ENCODE measurements at places on chromosomes 2 and 18.

GRCh38 chr18:80046011-80046410 lies 11.8 kb downstream of the RBFA start:
- no peak for DNase-seq

- DNase-seq: no peak
Measured at GRCh38 chr18:39685303-39685902, 2119.8 kb upstream of the CELF4 start.

DNA sequence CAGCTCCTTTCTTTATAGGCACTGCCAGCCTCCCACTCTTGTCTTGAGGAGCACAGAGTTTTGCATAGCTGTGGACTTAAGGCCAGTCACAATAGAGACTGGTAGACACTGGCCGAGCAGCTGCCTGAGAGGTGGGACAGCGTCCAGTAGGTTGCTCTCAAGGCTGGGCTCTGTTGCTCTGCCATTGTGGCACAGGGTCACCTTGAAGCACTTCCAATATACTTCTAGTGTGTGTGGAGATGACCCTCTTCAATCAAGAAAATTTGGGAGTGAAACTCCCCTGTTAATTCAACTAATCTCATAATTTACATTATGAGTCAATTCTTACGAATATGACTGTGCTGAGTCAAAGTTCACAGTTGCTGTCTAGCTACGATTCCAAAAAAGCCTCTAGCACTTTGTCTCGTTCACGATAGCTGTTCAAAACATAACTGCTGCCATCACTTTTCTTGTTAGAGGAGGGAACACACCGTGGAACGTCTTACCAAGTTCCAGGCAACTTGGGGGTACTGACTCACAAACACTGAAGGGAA lies 636.2 kb downstream of the EPHA4 start:
- DNase-seq: no peak

DNA sequence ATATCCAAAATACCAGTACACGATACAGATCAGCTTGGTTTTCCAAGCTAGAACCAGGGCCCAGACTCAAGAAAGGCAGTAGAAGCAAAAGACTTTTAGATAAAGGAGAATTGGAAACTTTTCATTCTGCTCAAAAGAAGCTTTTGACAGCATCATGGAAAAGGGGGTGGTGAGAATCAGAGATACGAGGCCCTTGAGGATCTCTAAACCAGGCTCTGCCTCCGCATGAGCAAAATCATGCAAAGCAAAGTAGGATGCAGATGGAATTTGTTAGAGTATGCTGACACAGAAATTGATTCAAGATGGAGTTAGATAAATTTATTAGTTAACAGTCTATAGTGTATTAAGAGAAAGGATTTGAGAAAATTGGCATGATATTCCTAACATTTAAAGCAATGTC lies 39.8 kb downstream of the FAM98A start:
- DNase-seq: no peak

DNA sequence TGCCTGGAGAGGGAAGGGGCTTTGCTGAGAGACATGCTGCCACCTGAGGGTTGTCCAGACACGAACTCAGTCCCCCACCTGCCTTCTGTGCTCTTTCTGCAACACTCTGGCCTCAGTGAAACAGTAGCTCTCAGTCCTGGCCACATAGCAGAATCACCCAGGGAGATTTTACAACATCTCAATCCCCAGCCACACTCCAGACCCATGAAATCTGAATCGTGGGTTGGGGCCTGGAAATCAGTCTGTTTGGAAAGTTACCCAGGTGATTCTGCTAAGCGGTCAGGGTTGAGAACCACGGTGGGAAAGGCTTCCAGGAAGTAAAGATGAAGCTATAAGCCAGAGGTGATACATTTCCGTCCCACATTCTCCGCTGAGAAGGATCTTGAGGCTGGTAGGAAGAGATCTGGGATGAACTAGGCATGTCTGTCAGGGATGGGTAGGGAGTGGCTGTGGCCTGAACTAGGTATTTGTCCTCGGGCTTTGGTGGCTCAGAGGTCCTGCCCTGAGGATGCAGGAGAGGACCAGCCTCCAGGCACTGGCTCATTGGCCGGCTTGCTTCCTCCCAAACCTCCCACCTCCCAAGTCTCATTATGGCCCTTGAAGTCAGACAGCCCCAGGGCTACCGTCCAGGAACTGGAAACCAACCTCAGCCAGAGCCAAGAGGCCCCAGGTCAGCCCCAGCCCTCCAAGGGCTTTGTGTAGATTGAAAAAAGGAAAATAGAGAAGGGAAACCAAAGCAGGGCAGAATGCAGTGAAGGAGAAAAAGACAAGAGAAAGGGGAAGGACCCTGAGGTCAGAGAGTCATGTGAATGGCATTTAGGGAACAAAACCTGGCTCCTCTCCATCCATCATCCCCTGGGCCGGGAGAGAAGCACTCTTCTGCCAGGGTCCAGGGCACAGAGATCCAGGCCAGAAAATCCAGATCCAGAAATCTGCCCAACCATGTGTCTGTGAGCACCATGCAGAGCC lies 119.6 kb downstream of the ZFP36L2 start:
- DNase-seq: no peak

GRCh38 chr2:72991980-72992733 lies 74.8 kb downstream of the EMX1 start:
- no peak for DNase-seq

- DNase-seq: no peak
Measured at GRCh38 chr2:239720361-239721360, 304.5 kb downstream of the NDUFA10 start.

GRCh38 chr2:39618736-39619135 lies 47.0 kb upstream of the TMEM178A start:
- no peak for DNase-seq

- DNase-seq: no peak
Measured at GRCh38 chr2:10089565-10090190, 9.5 kb upstream of the CYS1 start.

DNA sequence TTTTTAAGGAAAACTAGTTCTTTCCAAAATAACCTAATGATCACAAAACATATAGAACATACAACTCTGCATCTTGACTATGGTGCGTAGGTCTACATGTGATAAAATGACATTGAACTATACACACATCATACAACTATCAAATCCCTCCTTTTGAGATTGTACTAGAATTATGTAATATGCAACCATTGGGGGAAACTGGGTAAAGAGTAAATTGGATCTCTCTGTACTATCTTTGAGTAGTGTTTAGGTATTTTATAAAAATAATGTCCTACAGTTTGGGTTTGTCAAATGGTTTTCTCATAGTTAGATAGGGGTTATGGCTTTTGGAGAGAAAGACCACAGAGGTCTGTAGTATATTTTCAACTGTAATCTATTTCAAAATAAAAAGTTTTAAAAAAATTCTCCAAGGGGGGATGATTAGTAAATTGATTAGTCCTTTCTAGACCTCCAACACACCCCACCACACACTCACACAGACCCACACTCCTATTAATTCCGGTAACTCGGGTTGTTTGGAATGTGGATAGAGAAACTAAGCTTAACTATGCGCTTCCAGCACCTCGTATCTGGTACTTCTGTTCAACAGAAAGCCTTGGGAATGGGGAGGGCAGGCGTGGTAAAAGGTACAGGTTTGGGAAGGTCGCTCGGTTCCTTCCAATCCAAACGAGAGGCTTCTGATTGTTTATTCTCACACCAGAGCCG lies 695 bp upstream of the BIRC6 start:
- DNase-seq: no peak

GRCh38 chr2:223155956-223156355 lies 104.0 kb downstream of the KCNE4 start:
- no peak for DNase-seq

DNA sequence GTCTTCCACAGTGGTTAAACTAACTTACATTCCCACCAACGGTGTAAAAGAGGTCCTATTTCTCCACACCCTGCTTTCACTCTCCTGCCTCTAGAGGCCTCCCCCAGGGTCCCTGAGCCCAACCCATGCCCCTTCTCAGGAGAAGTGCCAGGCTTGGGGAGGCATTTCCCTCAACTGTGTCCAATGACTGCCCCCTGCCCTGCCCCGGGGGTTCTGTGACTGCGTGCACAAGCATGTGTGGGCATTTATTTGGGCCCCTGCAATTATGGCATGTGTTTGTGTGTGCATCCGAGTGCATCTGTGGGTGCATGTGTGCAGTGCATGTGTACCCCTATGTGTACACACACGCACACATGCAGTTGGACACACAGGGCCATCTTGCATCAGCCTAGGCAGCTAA lies 57.3 kb downstream of the INHBB start:
- DNase-seq: no peak

DNA sequence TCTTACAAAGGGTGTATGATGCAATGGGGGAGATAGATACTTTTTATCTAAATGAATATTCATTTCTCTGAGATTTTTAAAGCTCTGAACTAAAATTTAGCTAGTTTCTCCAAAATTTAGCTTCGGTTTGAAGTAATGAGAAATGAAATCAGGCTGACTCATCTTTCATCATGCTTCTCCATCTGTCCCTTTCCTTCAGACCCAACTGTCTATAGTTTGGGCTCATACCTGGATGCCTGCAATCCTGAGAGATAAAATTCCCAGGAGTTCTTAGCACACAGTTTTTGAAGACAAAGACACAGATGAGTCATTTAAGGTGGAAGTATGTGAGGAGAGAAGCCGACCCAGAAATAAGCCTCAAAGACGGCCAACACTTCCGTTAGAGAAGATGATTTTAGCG lies 336.4 kb upstream of the CDH20 start:
- no peak for DNase-seq

- no peak for DNase-seq
Measured at GRCh38 chr2:175834477-175834876, 167.6 kb downstream of the LNPK start.

- DNase-seq: no peak
Measured at GRCh38 chr2:166439078-166439477, 55.0 kb downstream of the SCN7A start.

DNA sequence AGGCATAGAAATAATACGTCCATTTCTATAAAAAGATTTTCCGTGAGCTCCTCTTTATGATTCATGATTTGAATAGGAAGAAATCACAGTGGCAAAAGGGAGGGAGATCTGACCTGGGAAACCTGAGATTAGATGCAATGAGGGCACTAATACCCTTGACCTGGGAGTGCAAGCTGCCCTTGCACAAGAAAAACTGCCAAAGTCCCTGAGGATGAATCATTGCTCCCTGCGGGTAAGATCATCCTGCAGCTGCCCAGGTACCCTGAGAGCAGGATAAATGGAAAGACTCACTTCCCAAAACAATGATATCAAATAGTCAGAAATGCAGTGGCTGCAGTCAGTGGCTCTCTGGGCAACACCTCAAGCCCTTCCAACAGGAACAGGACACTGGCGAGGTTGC lies 11.6 kb downstream of the FHL2 start:
- no peak for DNase-seq

DNA sequence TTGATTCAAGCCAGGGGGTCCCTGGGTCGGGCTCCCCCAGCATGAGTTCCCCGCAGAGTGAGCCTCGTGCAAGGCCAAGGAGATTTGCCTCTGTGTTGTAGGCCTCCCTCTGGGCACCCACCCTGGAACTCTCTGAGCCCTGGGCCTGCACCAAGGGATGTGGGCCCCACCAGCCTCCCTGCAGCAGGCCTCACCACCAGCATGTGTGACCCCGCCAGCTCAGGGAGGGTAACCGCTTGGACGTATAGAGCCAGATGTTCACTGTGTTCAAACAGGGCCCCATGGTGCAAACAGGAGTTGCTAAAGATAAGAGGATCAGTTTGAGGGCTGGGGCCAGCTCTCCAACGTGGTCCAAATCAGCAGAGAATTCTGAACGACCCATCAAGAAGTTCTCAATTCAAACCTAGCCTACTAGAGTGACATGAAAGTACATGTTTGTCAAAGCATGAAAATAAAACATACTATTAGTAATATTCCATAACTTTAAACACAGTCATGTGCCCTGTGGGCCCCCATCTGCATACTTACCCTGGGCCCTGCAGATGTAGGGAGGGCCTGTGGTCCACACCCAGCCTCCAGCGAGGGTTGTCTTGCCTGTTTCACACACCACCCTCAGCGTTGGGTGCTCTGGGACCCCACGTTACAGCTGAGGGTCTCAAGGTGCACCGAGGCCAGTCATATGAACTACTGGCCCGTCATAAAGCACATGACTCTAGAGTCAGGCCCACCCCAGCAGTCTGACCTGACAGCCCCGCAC lies 5.5 kb upstream of the TUBB6 start:
- no peak for DNase-seq

DNA sequence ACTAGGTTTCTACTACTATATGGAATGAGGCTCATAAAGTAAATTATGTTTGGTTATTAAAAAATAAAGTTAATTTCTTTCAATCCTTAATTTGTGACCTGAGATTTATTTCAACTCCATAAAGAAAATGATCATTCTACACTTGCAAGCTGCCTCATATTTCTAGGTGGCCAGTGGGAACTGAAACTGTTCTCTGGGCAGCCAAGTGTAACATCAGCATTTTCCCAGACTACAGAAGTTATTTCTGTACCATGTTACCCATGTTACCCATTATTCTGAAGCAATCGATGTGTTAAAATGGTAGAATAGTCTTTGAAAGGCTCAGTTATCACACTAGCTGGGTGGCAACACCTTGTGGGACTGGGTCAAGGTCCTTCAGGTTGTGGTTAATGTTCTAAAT lies 139.3 kb upstream of the FBXO11 start:
- no peak for DNase-seq

DNA sequence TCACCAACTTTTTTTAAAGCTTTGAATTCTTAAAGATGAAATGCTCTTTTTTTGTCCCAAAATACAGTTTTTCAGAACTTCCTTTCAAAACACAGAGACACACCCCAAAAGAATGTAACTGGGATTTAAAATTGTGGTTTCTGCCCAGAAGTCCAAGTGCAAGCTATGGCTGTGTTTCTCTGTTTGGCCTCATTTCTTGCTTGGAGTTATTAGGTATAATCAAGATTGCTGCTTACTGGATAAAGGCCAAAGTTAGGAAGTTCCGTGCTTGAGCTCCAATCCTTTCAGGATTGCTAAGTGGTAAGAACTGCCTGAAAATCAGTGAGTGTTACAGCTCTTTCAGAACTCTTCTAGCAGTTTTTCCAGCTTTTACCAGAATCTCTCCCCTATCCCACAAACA lies 16.9 kb downstream of the ZBTB7C start:
- DNase-seq: no peak

DNA sequence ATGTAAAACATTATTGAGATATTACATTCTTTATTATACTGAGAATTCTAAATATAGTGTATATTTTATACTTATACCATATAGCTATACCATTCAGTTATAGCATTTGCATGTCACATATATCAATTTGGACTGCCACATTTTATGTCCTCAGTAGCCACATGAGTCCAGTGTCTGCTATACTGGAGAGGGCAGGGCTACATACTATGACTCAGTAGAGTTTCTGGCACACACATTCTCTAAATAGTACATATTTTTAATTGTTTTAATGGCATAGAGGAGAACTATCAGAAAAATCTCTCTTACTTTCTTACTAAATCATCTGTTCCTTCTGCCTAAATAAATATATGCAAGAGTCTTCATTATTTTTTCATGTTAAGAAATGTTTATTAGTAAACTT lies 55.4 kb upstream of the COL5A2 start:
- DNase-seq: no peak

GRCh38 chr2:120519469-120519868 lies 173.5 kb downstream of the INHBB start:
- DNase-seq: no peak
